Right forelimb (tissue), 1 donor: ENCODE measurements at places on chromosomes 7 and 10.

DNA sequence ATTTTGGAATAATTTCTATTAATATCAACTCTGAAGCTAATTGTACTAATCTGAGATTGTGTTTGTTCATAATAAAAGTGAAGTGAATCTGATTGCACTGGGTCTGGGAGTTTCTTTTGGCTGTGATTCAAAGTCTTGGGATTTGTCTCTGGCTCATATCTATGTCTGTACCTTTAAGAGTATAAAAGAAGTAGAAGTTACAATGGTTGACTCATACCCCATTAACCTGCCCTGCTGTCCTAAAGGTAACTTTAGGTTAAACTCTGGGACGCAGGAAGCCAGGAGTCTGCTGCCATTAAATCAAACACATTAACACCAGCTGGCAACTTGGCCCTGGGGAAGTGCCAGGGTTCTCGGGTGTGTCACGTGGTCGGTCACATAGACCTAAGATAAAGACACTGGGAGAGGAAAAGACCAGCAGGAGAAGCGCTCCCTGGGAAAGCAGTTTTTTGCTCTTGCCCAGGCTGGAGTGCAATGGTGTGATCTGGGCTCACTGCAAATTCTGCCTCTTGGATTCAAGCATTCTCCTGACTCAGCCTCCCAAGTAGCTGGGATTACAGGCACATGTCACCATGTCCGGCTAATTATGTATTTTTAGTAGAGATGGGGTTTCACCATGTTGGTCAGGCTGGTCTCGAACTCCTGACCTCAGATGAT lies 17.8 kb downstream of the SCD start:
- no peak for DNase-seq

GRCh38 chr10:45239642-45240041 lies 75.8 kb downstream of the OR13A1 start:
- no peak for DNase-seq

DNA sequence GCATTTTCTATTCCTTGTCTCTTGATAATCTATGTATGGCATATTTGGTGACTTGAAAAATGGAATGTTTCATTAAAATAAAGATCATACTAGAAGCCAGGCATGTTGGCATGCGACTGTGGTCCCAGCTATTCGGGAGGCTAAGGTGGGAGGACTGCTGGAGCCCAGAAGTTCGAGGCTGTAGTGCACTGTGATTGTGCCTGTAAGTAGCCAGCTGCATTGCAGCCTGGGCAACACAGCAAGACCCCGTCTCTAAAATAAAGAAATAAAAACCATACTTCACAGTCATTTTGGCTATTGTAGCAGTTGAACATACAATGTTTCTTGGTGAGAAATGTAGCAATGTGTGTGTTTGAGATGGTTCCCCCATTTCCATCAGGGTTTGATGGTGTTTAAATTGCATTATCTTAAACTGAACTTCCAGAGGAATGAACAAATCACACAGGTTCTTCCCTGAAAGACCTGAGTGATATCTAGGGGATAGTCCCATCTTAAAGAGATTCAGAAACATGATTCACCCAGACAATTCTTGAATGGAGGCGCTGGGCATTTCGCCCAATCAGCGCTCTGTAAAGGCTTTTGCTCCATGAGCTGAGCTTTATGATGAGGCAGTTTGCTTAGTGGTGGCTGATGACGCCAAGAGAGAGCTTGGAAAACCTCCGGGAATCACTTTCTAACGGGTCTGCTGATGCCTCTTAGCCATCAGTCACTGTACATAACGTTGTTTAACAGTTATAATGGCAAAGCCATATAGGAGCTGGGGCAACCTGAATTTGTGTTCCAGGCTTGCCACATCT lies 19.4 kb upstream of the BTBD16 start:
- DNase-seq = no peak

DNA sequence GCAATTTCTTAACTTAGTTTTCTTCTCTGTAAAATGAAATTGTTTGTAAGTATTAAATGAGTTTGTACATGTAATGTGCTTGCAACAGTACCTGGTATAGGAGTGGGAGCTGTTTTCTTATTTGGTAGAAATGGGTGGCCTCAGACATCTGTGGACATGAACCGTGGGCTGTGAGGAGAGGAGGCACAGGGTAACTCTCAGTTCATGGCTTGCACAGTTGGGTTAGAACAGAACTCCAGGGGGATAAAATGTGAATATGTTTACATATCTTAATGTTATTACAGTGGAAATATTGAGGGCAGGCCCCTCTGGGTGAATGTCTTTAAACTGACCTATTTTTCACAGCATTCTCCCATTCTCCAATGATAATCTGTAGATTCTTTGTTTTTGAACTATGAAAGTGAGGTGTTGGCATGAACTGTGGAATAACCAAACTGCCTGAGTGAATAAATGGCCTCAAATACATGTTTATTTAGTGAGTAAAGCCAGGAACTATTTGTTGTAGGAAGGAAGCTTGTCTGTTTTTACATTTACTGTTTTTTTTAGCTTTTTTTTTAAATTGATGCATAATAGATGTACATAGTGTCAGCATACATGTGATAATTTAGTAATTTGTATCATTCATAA lies 2.6 kb downstream of the ABCA13 start:
- no peak for DNase-seq

GRCh38 chr7:14305233-14305866 lies 315.9 kb upstream of the ETV1 start:
- DNase-seq = no peak

- DNase-seq = no peak
Observed at GRCh38 chr10:104028146-104028545, 57.5 kb downstream of the COL17A1 start.

DNA sequence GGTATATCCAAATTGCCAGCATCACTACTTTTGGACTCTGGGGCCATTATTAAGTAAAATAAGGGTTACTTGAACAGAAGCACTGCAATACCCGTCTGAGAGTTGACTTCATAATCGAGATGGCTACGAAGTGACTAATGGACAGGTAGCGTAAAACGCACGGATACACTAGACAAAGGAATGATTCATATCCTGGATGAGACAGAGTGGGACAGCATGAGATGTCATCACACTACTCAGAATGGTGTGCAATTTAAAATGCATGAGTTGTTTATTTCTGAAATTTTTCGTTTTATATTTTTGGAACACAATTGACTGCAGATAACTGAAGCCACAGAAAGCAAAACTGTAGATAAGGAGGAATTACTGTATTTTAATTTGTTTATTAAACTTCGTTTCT lies 421.5 kb upstream of the LRGUK start:
- no peak for DNase-seq

GRCh38 chr7:137989094-137989493 lies 12.8 kb downstream of the CREB3L2 start:
- DNase-seq = no peak

GRCh38 chr7:135910393-135911036 lies 66.6 kb downstream of the MTPN start:
- DNase-seq = no peak

GRCh38 chr10:28981007-28981406 lies 303.7 kb downstream of the BAMBI start:
- no peak for DNase-seq
